ENCODE measurements at places on chromosomes 3 and 15.

GRCh38 chr3:143700431-143700975 is 147.8 kb downstream of the SLC9A9 start:
- no peak for DNase-seq

DNA sequence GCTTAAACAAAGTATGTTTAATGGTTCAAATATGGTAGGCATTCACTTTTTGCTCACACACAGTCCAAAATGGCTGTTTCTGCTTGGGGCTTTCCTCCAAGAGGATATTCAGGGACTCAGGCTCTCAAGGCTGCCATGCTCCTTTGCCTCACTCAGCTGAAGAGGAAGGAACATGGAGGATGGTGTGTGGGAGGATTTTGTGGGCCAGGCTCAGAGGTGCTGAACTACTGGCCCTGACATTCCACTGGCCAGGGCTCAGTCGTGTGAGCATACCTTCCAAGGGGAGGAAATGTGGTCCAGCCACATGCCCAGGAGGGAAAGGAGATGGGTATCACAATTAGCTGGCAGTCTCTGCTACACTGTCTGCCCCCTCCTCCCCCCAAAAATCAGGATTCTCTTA is 8.7 kb downstream of the PXYLP1 start:
- DNase-seq = peak; percentile 73

GRCh38 chr15:41022487-41023090 is 69.3 kb downstream of the CHAC1 start:
- DNase-seq = peak; percentile 49

DNA sequence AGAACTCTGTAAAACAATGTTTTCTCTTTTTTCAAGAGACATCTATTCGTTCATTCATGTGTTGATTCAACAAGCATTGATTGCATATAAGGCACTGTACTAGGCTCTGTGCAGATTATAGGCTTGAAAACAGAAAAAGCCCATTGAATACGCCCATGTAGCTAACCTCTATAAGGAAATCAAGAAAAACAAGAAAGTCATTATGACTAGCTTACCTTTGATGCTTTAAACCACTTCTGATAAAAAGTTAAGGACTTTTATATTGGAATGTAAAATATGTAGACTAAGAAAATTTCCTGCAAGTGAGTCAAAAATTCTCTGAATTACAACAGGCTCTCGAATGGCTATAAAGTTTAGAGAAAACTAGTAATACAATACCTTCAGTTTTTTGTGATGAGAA is 92.5 kb downstream of the BDH1 start:
- no peak for DNase-seq

GRCh38 chr3:172204716-172205115 is 165.3 kb downstream of the FNDC3B start:
- no peak for DNase-seq

DNA sequence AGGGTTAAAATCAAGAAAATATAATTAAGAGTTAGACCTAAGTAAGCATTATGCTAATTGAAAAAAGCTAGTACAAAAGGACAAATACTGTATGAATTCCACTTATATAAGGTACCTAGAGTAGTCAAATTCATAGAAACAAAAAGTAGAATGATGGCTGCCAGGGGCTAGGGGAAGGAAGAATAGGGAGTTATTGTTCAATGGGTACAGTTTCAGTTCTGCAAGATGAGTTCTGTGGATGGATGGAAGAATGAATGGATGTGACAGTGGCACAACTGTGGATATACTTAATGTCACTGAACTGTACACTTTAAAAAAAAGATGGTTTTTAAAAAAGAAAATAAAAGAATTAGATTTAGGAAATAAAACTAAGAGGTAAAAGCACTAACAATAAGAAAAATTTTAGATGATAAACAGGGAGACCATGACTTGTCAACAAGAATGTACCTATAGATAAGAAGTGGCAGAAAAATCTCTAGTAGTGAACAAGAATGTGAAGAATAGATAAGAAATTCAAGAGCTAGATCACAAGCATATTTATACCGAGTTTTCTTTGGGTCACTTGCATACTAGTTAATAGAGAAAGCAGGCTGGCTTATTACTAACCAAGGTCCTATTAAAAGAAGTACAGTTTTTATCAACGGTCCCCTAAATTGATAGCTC is 5.5 kb downstream of the IFT80 start:
- no peak for DNase-seq

DNA sequence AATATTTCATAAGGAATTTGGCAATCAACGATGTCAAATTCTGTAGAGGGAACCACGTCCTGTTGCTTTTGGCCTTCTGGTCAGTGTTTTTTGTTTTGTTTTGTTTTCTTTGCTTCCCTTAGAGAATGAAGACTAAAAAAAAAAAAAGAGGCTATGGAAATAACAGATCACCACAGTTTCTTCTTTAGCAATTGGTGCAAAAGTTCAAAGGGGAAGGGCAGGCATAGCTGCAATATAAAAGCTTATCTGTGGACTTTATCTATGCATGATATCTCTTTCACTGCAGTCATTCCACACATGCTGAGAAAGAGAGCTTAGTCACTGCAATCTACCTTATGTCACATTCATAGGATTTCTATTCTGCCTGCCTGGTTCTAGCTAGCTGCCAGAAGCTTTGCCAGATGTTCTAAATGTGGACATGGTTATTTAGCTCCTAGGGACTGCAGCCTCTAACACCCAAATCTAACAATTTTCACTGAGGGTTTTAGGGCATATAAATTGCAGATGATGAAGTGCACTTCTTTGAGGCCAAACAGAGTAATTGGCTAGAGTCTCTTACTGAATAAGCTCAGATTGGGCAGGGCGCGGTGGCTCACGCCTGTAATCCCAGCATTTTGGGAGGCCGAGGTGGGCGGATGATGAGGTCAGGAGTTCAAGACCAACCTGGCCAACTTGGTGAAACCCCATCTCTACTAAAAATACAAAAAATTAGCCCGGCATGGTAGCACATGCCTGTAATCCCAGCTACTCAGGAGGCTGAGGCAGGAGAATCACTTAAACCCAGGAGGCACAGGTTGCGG is 637.2 kb downstream of the NTRK3 start:
- DNase-seq = no peak

DNA sequence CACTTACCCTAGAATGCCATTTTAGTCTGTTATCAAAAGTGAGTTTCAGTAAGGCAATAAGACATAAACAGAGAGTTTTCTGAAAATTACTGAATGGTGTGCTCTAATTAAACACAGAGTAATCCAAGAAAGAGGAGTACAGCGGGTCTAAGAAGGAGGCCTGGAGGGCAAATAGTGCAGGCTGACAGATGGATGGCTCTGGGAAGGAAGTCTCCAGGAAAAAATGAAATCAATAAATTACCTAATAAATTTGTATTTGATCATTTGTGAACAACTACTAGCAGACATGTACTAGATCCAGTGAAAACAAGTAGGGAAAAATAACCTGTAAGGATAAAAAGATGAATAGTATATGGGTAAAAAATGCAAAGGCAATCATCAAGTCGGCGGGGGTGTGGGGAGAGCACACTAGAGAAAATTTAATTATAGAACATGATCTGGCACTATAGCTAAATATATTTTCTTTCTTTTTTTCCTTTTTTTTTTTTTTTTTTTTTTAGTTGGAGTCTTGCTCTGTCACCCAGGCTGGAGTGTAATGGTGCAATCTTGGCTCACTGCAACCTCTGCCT is 22.6 kb upstream of the GPD1L start:
- DNase-seq = no peak

DNA sequence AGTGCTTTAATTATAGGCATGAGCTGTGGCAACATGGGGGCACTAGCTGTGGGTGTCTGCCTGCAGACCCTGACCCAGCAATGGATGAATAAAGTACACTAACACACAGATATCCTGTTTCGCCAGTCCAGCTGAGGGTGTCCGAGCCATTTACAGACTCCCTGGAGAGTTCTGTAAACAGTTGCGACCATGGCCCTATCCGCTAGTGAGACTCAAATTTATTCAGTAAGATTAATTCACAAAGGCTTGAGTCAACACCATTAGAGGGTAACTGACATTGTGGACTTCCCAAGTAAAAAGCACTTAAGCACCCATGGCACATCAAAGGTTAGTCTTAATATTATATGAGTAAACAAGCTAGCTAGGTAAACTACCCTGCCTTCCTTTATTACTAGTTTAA is 161.6 kb downstream of the TBL1XR1 start:
- no peak for DNase-seq

- DNase-seq = no peak
Observed at GRCh38 chr15:58258501-58259292, 120.5 kb downstream of the AQP9 start.

DNA sequence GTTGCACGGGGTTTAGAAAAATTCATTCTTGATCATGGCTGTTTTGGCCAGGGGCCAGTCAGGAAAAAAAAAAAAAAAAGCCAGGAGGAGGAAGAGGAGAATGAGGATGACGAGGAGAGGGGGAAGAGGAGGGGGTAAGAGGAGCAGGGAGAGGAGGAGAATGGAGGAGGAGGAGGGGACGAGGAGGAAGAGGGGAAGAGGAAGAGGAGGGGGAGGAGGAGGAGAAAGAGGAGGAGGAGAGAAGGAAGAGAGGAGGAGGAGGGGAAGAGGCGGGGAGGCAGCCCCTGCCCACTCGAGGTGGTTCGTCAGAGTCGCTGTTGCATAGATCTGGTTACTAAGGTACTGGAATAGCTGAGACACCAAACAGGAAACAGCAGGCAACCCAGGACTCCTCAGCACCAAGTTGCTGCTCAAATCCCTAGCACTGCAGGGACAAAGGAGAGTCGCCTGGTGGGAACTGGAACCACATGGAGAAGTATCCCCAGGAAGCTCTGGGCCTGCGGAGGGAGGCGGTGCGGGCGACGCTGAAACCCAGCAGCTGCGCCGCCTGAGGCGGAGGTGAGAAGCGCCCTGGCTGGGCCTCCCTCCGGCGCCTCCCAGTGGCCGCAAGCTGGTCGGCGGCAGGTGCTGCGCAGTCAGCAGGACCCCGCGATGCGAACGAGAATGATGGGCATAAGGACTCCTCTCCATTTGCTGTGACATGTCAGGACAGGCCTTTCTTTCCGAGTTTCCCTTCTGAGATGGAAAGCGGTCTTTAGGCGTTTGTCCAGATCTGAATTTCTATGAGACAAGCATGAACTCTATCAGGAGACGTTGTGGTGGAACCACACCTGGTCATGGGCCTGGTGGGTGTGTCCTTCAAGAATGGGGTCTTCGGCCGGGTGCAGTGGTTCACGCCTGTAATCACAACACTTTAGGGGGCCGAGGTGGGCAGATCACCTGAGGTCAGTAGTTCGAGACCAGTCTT is 17.5 kb downstream of the FAM240A start:
- peak; percentile 78 for DNase-seq

DNA sequence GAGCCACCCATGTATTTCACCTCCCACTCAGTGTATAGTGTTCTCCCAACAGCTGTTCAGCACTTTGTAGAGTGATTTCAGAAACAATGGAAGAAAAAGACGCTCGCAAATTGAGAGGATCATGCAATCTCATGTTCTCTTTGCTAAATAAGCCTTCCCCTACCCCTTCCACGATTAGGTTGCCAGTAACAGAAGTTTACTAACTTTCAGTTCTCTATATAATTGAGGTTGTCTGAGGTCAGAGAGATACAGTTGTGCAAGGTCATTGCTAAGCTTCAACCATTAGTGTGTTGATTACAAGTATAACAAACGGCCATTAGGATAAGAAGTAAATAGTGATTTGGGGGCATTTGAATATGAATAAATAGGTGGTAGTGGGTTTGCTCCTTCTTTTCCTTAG is 99.6 kb downstream of the TUSC7 start:
- DNase-seq = peak; percentile 77

- no peak for DNase-seq
Observed at GRCh38 chr15:39180483-39180933, 400.4 kb upstream of the THBS1 start.

GRCh38 chr15:56353740-56354139 is 11.5 kb upstream of the TEX9 start:
- no peak for DNase-seq

- DNase-seq = no peak
Observed at GRCh38 chr15:69323893-69324430, 25.2 kb downstream of the PAQR5 start.

GRCh38 chr15:39406485-39406884 is 174.4 kb upstream of the THBS1 start:
- DNase-seq = peak; percentile 19

GRCh38 chr3:50289130-50289529 is 3.1 kb downstream of the IFRD2 start:
- DNase-seq = no peak

GRCh38 chr15:80580536-80581260 is 114.4 kb upstream of the ABHD17C start:
- no peak for DNase-seq

GRCh38 chr3:150174179-150174578 is 203.5 kb upstream of the PFN2 start:
- DNase-seq = no peak

DNA sequence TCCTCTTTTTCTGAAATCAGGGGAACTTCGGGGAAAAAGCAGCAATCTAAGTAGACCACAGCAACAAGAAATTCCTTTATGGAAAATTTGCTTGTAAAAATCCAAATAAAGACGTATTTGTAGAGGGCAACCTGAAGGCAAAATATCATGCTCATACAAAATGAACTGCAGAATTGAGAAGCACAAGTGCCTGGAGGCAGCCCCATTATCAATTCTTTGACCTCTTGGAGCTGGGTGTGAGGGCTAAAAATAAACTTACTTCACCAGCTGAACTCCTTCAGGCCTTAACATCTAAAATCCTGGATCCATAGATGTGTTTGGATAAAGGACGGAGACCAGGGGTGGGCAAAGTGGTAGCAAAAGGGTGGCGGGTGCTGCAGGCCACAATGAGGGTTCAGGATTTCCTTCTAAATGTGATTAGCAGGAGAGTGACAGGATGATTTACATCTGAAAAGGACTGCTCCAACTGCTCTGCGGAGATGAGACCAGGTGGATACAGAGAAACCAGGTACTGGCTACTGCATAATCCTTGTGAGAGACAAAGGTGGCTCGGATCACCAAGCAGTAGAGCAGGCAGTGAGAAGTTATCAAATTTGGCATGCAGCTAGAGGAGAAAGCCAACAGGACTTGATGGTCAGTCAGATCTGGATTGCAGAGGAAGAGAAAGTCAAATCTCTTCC is 81.7 kb upstream of the TJP1 start:
- DNase-seq = no peak

DNA sequence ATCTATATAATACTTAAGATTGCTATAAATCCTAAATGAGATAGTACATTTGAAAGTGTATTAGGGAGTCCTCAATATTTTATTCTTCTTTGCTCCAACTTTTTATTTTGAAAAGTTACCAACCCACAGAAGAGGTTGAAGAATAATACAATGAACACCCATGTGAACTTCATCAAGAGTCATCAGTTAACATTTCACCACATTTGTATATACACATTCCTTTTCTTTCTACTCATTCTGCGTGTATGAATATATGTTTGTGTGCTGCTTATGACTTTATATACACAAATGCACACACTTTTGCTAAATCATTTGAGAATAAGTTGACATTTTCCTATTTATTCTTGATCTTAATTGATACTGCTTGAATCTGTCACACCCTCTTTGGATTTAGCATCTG is 193.3 kb upstream of the CGNL1 start:
- no peak for DNase-seq

- peak; percentile 29 for DNase-seq
Observed at GRCh38 chr15:85030301-85030929, 48.8 kb downstream of the PDE8A start.

DNA sequence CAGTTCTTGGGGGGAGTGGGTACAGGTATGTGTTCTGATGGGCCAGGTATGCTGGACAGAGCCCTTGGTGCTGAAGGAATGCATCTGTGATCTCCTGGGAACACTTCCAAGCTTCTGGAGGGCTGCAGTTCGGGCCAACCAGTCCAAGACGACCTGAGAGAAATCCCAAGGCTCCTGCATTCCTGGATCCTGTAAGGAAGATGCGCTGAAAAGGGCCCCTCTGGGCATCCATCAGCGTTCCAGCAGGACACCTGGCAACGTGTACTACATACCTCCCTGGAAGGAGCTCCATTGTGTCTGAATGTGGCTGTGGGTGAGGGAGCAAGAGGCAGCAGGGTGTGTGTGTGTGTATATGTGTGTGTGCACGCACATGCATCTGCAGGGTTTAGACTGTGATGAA is 144.7 kb downstream of the FAM43A start:
- no peak for DNase-seq

All from suppressor macrophage (primary cell).